ENCODE measurements at places on chromosomes 3 and 15.

DNA sequence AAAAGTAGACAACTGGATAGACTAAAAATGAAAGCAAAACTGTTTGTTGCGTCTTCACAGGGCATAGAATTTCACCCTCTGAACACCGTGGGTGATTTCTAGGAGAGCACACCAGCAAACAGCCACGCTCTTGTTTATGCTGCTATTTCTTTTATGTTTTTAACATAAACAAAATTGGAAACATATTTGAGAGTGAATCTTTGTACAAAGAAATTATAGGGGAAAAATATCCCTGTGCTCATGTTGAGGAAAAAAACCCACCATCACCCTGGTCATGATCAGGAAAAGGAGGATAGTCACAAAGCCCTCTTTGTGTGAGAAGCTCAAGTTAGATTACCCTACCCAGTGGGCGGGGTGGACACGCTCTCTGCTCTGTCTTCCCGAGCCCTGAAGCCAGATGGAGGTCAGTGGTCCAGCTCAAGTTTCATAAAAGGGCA, 313.3 kb downstream of the SATB1 start:
- DNase-seq: no peak

DNA sequence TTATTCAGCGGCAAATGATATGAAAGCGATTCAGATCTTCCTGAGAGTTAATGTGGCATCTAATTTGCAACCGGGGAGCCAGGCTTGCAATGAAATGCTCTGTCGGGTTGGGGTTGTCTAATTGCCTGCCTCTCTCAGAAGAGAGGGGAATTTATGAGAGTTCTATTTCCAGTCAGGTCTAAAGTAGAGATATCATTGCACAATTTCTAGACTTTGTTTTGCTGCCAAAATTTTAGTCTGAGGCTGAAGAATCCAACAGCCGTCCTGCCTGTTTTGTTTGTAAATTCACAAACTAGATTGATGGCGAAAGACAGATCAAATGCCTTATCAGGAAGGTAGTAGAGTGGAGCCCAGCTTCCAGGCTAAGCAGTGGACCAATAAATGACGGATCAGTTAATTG, 610 bp downstream of the LIPC start:
- no peak for DNase-seq

GRCh38 chr15:83198476-83198875, 9.1 kb downstream of the HDGFL3 start:
- no peak for DNase-seq

DNA sequence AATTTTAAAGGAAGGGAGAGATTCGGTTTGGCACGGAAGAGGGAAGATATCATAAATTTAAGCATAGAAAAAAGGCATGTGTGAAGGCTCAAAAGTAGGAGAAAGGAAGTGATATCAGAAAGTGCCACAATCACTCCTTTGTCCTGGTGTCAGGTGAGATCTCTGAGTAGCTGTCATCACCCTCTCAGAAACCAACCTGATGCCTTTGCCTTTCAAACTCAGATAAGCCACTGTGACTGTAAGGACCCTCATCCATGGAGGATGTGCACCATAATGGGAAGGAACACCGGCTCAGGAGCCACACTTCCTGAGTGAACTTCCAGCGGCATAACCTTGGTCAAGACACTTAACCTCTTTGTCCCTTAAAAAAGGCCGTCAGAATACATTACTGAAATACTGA, 318.7 kb upstream of the SEMA6D start:
- DNase-seq: no peak

- DNase-seq: no peak
These were observed 493.6 kb upstream of the ADAMTS9 start for GRCh38 chr3:65181391-65181871.

DNA sequence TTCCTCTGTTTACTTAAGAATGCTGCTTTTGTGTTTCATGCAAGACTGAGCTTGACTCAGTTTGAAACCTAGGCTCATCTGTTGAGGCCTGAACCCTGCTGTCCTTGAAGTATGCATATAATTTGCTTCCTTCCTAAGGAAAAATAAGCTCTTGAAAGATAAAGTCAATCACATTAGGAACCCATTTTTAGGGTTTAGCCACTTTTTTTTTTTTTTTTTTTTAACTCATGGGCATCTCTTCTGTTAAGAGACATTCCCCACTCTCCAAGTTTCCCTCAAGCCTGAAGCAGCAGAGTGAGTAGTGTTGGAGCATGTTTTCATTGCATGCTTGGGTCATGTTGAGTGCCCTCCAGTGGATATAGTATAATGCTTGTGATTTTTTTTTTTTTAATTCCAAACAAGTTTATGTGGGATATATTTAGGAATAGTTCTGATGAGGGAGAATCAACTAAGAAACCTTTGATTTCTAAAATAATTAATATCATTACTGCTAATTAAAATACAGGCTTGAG, 3.6 kb downstream of the CTNNB1 start:
- DNase-seq: no peak

DNA sequence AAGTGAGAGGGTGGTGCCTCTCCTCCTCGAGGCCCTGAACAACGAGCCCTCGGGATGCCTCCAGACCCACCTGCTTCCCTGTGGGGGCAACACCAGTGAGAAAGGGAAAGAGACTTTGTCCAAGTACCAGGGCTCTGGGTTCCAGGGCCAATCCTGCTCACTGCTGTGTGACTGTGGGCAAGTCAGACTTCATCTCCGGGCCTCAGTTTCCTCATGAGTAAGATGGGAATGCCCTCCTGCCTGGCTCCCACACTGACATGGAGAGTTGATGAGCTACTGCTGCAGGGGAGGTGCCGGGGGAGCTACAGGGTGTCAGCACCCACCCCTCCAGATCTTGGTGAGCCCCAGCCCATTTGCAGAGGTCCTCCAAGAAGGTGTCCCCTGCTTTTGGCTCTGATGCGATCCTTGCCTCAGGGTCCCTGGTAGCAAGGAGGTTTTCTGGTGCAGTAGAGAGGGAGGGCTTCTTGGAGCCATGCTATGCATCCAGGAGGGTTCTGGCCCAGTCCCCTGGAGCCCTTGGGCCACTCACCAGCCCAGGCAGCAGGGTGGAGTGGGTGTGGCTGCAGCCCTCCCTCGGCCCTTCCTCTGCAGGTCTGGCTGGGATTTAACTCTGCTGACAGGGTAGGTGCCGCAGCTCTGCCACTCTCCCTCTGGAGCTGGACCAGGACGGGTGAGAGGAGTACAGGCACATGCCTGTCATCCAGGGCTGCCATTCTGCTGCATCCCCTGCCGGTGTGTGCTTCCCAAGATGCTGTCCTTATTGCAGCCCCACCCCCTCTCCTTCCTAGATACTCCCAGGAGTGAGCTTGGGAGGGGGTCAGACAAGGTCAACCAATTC, 26.9 kb downstream of the LOXL1 start:
- DNase-seq: no peak

DNA sequence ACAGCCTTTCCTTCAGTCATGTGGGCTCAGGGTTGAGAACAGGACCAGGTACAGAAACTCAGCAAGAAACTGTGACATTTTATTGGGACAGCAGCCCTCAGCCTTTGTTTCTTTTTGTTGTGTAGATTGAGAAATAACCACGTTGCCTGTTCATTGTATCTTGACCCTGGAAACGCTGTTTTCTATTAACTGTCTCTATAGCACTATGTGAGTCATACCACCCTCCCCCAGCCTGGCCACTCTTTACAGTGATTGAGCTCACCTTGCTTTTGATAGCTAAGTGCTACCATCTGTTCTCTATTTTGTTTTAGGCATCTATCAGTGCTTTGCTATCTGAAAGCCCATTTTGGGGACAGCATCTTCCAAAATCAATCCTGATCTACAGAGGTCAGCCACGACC, 127.9 kb downstream of the CD47 start:
- DNase-seq: no peak

- no peak for DNase-seq
These were observed 114.7 kb upstream of the BHLHE40 start for GRCh38 chr3:4864503-4864902.

DNA sequence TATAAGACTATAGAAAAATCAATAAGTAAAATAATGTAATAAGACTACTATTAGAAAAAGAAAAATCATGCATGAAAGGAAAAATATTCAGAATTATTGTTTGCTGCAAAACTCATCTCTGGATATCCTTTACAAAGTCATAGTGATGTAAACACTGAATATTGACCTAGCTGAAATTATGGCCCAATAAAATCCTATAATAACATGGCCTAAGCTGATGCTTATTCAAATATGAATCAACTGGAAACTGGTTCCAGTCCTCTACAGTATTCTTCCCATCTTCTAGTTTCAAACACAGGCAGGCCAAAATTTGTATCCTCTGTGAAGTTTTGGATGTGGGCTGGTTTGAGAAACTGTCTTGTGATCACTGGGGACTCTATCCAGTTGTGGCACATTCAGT, 134.5 kb downstream of the CNTN3 start:
- no peak for DNase-seq

- DNase-seq: no peak
These were observed 429.5 kb downstream of the OCA2 start for GRCh38 chr15:27669641-27670040.

DNA sequence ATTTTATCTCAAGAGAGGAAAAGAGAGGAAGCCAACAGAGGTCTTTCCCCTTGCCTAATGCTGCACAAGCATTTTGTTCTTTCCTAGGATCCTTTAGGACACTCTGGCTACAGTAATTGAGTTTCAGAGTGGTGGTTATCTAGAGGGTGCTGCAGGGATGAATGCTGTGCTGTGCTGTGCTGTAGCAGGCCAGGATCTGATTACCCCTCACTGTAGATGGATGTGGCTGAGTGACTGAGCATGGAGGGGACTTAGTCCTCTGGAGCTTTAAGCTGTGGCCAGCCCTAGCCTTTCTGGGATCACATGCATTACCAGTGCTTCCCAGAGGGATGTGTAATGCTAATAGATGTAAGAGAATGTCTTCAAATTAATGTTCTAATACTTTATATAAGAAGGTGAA, 94.8 kb downstream of the SLC9A9 start:
- no peak for DNase-seq

GRCh38 chr15:30870681-30871080, 33.0 kb upstream of the FAN1 start:
- DNase-seq: no peak

GRCh38 chr3:13296662-13297061, 123.5 kb downstream of the NUP210 start:
- no peak for DNase-seq

- no peak for DNase-seq
These were observed 14.6 kb upstream of the NIT2 start for GRCh38 chr3:100319951-100320350.

DNA sequence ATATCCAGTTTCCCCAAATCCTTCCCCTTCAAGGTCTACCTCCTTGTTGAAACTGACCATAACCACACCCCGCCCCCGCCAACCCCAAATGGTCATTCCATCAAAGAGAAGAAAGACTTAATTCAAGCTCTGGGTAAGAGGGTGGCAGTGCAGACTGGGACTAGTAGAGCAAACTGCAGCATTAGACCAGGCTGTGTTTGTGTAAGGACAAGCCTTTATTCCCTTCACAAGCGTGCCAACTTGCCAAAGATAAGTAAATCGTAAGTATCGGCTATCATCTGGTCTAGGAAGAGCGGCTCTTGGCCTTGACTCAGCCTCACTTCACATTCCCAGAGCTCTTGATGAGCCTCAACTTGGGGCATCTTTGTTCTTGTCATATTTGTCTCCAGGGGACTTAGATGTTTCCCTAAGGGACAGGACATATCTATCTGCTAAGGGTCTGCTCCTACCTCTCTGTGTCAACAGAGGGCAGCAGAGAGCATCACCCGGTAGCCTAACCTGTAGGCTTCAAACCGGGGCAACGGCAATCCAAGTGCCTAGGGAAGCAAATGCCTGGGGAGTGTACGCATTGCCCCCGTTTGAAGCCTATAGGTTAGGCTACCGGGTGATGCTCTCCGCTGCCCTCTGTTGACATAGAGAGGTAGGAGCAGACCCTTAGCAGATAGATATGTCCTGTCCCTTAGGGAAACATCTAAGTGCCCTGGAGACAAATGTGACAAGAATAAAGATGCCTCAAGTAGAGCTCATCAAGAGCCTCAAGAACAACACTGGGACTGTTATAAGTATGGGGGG, 8.9 kb upstream of the MAP3K13 start:
- DNase-seq: no peak

DNA sequence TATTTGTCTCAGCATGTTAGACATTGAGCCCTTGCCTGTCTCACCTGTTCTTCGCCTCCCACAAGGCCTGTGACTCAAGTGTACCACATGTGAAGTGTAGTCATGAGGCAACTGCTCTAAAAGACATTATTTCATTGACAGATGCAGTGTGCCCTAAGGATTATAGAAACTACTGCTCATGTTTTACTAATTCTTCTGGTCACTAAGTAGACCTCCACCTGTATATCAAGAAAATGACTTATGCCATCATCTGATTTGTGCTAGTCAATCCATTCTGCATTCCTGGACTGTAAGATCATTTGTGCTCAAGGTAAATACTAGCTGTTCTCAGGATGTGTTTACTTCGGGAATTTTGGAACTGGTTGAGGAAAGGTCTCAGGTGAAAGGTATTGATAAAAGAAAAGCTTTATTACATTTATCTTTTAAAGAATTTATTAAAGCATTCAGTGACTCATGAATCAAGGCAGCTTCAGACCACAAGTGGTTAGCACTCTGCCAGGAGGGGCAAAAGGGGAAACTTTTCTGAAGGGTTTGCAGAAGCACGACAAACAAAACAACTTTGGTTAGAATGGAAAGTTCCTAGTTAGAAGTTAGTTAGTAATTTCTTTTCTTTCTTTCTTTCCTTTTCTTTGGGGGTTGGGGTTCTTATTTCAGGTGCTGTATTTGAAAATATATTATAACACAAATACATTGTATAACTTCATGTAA, 465.3 kb upstream of the CBLB start:
- DNase-seq: peak; percentile 54

GRCh38 chr3:14532691-14533456, 7.3 kb downstream of the GRIP2 start:
- DNase-seq: no peak

- no peak for DNase-seq
These were observed 975.5 kb downstream of the IGSF11 start for GRCh38 chr3:118059096-118059495.

DNA sequence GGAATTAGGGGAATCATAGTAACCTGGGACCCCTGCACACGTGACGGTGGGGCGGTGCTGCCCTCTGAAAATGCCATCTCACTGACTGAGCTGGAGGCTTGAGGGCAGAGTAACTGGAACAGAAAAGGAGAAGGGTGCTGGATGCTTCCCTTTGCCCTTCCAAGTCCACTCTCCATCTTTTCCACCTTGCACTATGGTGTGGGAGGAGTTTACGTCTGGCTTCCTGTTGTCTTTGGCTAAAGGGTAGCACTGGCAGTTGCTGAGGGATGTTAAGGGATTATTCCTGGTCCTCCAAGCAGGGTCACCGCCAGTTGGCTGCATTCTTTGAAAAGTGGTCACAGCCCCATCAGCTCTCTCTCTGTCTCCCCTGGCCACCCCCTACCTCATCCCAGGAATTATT, 129.4 kb upstream of the SNTN start:
- no peak for DNase-seq

- DNase-seq: no peak
These were observed 575.4 kb downstream of the NAALADL2 start for GRCh38 chr3:175434561-175434960.

GRCh38 chr3:15654127-15654526, 52.6 kb downstream of the BTD start:
- DNase-seq: no peak

GRCh38 chr3:56998076-56998529, 62.4 kb upstream of the SPATA12 start:
- DNase-seq: no peak

All from non-pigmented ciliary epithelial cell (primary cell).